Upper lobe of right lung (tissue), 1 donor: ENCODE measurements at places on chromosomes 1 and 21.

DNA sequence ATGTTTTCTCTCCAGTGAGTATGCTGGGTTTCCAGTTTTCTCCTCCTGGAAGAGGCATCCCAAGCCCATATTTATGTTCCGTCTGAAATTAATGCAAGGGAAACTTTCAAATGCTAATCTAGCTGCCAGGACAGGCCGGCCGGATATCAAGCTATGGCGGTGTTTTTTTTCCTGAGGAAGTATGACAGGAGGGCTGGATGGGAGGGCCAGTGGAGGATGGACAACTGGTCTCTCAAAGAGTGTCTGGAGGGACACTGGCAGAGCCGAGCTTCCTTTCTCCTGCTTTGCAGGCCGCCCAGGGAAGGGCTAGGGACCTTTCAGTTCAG lies 212.7 kb downstream of the TRABD2B start:
- DNase-seq = no peak

DNA sequence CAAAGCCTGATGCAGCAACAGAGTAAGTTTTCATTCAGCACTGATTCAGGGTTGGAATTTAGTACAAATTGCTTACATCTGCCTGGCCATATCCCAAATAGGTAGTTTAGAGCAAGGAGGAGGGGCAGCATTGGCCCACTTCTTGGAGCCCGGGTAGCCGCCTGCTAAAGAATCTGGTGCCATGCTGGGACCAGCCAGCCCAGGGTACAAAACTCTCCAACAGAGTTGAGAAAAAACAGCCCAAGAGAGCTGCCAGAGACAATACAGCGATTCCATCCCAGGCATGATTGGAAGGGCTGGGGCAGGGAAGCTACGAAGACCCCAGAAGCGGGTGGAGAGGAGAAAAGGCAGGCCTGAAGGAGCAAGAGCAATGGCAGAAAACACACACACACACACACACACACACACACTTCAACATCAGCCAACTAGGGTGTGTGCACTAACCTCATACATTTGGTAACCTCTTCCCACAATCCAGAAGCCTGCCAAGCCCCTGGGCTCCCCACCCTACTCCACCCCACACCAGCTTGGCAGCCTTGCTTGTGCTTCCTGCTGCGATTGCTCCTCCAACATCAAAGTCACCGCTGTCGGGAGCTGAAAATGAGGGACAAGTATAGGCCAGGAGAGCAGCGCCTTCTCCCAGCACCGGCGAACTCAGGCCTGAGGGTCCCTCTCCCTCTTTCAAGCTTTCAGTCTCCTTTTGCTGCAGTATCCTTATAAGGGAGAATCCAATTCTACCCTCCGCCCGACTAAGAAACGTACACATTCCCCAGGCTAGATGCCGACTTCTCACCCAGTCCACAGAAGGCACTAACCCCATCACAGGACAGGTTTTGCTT lies 1.2 kb downstream of the PIK3C2B start:
- DNase-seq = peak; percentile 87

DNA sequence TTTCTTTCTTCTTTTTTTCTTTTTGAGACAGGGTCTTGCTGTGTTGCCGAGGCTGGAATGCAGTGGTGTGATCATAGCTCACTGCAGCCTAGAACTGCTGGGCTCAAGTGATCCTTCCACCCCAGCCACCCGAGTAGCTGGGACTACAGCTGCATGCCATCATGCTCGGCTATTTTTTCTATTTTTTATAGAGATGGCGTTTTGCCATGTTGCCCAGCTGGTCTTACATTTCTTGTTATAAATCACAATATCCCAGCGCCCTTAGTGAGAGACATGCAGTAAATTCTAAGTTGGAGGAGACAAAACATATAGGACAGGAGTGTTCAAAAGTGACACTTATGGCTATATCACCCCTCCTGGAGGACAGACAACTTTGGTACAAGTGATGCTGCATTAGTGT lies 31.3 kb upstream of the ACTN2 start:
- DNase-seq = no peak

DNA sequence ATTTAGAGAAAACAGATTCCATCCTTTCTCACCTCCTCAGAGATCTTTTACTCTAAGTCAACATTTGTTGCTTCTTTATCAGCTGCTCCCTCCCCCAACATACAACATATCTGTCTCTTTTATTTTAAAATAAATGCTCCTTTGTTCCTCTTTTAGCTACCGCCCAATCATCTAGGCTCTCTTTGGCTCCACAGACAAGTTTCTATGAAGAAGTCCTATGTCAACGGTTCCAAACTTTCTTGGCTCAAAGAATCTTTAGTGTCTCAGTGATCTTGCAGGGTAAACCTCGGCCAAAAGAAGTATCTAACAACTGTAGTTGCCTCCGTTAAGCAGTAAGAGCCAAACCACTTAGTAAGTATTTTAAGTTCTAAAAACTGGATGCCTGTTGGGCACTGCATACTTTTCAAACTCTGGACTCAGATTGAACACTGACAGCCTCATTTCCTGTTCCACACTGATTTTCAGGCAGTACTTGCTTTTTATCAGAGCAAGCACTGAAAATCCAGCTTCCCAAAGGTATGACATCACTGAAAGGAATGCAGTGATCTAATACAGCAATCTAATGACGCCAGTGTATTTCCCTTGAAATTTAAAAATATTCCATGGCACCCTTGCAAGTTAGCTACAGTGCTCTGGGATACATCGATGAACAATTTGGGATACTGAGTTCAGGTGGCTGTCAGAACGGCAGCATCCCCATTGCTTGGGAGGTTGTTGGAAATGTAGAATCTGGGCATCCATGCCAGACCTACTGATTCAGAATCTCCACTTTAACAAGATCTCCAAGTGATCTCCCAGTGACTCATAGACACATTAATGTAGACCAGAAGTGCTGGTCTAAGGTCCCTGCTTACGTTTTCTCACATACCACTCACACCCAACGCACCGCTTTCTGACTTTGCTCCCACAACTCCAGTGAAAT lies 26.8 kb downstream of the EGLN1 start:
- DNase-seq = no peak

DNA sequence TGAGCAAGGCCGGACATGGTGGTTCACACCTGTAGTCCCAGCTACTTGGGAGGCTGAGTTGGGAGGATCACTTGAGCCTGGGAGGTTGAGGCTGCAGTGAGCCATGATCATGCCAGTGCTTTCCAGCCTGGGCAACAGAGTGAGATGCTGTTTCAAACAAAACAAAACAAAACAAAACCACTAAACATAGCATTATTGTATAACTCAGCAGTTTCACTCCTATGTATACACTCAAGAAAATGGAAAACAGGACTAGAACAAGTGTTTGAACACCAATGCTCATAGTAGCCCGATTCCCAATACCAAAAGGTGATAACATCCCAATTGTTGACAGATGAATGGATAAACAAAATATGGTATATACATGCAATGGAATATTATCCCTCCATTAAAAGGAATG lies 1.3 kb upstream of the SPATA21 start:
- no peak for DNase-seq

GRCh38 chr1:92408825-92409224 lies 77.9 kb downstream of the GFI1 start:
- no peak for DNase-seq

DNA sequence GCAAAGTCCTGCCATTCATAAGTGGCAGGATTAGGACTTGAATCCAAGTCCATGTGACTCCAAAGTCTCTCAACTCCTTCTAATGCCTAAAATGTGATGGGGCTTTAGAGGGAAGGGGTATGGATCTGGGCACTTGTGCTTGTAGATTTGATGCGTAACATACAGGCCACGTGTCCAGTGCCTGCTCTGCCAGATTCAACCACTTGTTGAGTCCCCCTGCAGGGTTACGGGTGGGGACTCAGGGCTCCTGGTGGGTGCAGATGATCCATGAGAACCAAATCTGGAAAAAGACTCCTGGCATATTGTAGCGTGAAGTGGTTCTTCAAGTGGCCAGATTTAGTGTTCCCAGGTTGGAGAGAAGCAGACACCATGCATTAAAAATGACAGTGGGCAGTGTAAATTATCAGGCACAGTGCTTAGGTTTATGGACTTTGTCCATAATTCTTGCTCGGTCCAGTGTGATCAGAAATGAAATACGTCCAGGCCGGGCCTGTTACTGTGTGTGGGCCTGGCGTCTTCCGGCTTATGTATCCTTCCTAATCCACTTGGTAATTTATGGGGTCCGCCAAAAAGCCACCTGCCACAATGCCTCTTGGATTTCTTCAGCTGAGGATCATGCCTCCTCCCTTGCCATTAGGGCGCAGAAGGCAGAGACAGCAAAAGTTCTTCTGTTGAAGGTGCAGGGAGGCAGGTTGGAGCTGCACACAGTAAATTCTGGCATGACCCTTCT lies 51.2 kb upstream of the LRP8 start:
- DNase-seq = peak; percentile 5

DNA sequence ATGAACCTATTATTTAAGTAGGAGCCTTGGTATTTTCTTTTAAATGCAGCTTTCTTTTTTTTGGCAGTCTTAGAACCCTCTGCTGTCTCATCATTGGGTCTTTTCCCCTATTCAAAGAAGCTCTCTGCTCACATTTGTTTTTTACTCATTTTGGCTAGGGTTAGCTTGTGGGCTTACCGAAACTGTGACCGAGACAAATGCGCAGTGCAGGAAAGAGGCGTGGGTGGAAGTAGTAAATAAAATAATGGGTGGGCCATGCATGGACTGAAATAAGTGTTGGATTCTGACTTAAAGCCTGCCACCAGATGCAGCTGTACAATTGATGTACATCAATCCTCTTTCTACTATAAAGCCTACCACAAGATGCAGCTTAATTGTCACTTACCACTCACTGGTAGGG lies 14.7 kb downstream of the XPR1 start:
- no peak for DNase-seq

DNA sequence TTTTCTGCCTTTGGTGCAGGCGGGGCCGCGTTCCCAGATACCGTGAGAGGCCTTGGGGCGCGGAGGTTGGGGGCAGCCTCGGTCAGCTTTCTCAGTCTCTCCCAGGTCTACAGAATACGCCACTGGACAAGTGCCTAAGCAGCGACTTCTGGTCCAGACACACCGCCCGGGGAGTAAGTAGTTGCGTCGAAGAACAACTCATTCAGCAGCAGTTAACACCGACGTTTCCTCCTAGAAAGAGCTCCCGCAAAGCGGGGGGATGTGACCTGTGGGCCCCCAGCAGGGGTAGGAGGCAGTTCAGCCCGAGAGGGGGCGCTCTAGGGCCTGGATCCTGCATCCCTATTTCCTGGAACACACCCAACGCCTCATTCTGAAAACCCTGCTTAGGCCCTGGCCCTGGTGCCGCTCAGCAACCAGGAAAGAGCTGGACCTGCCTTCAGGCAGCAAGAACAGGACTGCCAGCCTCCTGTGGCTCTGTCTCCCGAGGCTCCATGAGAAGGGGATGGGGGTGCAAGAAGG lies 6.5 kb upstream of the BARHL2 start:
- DNase-seq = no peak

DNA sequence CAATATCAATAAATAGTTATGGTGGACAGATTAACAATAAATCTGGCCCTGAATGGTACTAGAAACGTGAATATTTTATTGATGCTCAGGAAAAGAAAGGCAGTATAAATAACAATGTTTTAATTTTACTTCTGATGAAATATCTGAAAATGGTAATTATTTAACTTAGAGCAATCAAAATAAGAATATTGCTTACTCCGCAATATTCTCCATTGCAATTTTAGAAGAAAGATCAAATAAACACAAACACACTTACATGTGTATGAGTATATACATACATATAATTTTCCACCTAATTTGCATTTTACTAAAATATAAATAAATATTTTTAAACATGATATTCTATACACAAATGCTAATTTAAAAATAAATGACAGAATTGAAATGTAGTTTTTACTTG lies 1130.5 kb downstream of the NCAM2 start:
- DNase-seq = no peak

DNA sequence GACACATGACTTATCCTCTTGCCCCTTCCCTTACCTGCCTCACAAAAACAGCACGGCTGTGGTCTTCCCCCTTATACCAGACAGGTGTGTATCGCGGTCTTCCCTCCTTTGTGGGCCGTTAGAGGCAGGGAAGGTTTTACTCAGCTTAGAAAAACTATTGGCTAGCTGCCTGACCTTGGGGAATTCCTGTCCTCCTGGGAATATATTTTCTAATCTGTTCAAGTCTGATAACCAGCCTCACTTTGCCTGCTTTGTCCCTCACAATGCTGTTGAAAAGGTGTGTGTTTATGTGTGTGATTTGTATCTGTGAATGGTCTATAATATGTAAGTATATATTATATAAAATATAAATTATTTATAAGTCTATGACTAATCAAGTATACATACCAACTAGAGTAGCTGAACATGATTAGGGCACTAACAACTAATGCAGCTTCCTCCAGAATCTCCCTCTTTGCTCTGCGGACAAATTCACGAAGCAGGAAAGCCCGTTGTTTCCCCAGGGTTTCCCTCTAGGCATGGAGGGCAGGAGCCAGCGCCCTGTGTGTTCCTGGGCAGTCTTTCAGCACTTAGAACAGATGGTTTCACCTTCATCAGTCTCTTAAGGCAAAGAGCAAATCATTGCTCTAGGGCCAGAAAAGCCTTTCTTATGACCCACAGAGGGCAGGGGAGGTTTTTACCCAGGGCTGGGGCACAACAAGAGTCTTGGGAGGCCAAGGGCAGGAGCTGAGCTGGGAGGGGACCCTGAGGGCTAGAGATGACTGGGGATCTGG lies 25.6 kb downstream of the SLC26A9 start:
- no peak for DNase-seq

DNA sequence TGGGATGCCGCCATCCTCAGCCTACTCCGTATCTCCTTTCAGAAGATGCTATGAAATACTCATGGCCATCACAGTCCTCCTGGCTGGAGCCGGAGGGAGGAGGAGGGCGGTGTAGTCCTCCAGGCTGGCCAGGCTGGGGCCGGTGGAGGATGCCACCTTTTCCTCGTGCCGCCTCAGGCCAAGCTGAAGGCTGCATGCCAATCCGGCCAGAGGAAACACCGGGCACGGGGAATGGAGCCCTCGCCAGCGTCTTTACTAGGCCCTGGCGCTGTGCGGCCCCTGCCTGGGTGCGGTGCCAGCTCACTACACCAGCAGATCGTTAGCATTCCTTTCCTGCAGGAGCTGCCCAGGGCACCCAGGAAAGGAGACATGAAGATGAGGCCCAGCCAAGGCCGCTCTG lies 70.1 kb downstream of the CASZ1 start:
- peak; percentile 84 for DNase-seq

DNA sequence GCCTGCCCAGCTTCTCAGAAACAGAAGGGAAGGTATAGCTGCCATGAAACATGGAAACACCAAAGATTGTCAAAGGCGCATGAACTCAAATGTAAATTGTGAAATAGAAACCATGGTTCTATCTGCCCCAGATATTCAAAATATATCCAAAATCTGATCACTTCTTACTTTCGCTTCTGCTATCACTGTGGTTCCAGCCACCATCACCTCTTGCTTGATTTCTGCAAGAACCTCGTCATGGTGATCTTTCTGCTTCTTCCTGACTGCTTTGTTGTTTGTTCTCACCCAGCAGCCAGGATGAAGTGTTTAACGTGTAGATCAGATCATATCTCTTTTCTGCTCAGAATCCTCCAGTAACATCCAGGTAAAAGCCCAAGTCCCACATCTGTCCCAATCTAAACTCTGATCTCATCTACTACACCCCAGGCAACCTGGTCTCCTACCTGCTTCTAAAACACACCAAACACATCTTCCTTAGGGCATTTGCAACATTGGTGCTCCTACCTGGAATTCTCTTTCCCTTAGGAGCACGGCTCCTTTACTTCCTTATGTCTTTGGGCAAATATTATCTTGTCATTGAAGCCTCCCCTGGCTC lies 10.5 kb upstream of the LMO4 start:
- no peak for DNase-seq
